Stimulated activated CD8-positive, alpha-beta memory T cell treated with anti-CD3 and anti-CD28 coated beads, Interleukin-7, amount 100 ng/mL, for 1 hour (primary cell): ENCODE measurements at places on chromosomes 12 and 14.

DNA sequence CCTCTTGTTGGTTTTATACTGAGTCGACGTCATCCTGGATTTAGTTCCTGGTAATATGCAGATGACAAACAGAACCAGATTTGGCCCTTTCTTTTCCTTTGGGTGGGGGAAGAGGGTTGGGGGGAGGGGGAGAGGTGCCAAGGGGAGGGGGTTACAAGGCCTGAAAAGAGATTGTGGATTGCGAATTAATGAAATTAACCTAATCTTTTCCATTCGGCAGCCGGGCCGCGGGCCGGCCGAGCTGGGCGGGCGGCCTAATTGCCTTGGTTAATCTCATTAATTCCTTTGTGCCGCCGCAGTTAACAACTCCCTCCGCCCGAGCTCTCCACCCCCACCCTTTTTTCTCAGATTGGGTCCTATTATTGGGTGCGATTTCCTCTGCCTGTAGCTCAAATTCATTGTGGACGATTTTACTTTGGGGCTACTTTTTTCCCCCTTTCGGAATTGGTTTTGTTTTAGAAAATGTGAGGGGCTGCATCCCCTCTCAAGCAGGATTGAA is 387 bp upstream of the GSC start:
- DNase-seq: no peak

DNA sequence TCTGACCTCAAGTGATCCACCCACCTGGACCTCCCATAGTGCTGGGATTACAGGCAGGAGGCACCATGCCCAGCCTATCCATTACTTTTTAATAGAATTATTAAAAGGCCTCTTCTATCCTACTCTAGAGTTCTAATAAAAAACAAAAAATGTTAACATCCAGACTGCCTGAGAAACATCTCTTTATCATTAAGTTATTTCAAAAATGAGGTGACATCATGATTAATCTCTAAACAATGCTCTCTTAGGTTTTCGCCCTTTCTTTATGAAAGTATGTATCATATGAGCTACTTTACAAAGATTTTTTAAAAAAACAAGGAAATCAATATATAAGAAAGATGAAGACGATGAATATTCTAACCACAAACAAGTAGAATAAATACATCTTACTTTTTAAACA is 52.6 kb downstream of the FGD6 start:
- no peak for DNase-seq

GRCh38 chr14:31257244-31257553 is 49.6 kb upstream of the HECTD1 start:
- DNase-seq: no peak

DNA sequence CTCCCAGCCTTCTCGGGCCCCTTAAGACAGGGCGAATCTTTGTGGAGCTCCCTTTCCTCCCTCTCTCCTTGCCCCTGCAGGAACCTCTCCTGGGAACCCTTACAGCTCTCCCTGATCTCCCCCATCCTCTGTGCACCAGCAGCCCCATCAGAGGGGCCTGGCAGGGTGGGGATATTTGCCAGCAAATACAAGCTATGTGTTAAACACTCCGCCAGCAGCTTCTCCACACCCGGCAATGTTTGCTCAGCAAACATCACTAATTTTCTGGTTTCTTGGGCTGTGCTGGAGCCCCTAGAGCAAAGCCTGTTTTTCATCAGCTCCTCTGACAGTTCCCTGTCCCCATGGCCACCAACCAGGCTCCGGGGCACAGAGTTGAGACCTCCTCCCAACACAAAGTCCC is 147.5 kb upstream of the LHX5 start:
- DNase-seq: no peak

GRCh38 chr12:124389725-124390441 is 95.0 kb downstream of the RFLNA start:
- DNase-seq: no peak

GRCh38 chr14:70448633-70449340 is 3.2 kb upstream of the ADAM21 start:
- no peak for DNase-seq

- no peak for DNase-seq
Observed at GRCh38 chr12:130993759-130994670, 40.3 kb downstream of the ADGRD1 start.

DNA sequence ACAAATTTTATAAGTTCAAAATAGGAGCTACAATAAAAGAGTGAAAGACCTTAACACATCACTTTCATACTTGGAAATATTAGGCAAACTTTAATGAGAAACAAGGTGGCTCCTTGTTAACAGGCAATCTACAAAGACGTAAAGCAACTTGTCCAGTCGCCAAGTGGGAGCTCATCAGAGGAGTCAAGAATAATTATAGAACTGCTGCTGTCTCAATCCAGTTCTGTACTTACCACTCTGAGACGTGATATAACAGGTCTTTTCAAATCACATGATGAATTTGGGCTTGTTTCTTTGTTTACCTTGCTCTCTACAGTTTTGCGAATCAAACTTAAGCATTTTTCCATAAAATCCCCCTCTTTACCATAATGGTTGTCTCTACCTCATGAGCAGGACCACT is 3.6 kb downstream of the YBX3 start:
- no peak for DNase-seq

DNA sequence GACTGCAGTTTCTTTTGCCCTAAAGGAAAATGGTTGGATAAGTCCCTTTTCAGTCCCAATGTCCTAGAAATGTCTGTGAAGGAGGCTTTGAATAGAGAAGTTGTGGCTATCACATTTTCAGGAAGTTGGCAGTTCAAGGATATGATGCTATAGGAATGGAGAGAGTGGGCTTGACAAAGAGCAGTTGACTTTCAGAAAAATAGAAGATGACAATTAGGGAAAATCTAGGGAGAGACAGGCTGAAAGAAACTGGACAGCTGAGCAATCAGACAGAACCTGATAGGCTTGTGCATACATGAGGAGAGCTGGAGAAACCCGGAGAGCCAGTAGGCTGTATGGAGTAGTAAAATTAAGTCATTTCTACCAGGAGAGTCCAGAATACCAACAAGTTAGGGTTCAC is 50.5 kb downstream of the LMNTD1 start:
- no peak for DNase-seq

GRCh38 chr14:66610154-66610563 is 102.2 kb downstream of the GPHN start:
- DNase-seq: no peak

DNA sequence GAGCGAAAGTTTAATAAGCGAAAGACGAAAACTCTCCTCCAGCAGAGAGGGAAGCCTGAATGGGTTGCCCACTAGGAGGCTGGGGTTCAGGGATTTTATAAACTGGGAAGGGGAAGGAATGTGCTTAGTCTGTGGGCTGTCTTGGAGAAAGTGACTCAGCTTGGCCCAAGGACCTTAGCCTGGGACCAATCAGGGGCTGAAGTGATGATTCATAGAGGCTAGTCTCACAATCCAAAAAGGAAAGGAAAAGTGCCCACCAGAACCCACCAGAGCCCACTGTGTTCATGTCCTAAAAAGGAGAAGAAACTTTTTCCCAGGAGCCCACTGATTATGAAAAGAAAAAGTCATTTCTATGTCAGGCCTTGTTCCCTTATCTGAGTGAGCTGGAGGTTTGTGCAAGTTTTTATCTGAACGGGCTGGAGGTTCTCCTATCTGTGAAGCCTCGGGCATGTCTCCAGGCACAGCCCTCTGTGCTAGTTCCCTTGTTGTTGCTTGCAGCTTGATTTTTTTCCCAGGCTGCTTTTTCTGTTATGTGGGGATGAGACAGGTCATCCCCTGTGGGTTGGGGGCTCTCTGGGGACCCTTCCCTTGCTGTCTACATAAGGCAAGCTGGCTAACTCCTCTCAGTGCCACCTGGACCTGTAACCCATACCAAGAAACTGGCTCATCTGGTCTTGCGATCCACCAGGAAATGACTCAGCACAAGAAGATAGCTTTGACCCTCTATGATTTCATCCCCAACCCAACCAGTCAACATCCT is 8.3 kb upstream of the GOLGA5 start:
- no peak for DNase-seq

- DNase-seq: no peak
Observed at GRCh38 chr12:48026060-48026827, 22.0 kb upstream of the COL2A1 start.

DNA sequence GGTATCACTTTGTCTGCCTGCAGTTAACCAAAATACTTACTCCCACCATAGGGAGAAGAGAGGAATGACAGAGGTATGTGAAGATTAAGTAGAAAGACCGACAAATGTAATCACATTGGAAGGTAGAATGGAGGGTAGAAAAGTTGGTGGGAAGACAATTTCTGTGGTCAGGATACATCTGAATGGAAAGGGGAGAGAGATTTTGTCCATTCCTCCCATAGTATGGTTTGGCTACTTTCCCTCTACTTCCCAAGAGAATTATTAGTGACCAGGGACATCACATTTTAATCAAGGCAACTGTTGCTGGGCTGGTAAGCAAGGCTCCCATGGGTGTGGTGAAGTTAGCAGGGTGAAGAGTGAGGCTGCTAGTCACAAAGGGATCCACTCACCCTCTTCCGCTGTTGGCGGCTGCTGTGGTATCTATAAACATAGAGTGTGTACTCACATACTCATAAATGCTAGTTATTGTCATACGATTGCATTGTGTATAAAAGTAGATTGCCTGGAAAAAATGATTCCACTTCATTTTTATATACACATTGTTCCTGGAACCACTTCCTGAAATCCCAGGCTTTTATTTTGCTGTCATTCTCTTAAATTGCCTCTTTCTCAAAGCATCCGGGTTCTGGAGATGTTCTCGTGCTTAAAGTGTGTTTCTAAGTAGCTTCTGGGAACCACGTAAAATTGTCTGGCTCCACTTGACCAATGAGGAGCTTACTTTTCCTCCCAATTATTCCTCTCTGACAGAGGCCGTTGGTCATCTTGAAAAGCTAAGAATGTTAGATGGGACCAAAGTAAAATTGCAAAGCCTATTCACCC is 413.1 kb downstream of the ZFP36L1 start:
- DNase-seq: no peak

DNA sequence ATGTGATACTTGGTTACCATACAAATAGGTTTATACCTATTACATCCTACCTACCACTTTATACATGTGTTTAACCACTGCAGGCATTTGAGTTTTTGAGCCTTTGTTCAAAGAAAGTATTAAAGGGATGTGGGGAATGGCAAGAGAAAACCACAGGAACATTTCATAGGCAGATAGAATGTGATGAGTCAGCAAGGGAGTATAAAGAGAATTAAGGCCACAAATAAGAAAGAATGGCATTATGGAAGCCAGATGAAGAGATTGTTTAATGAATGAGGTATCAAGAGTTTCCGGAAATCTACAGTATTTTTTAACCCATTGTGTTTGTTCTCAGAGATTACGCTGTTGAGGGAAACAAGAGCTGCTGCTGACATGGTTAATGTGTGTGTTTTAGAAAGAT is 66.9 kb downstream of the METTL25 start:
- no peak for DNase-seq

DNA sequence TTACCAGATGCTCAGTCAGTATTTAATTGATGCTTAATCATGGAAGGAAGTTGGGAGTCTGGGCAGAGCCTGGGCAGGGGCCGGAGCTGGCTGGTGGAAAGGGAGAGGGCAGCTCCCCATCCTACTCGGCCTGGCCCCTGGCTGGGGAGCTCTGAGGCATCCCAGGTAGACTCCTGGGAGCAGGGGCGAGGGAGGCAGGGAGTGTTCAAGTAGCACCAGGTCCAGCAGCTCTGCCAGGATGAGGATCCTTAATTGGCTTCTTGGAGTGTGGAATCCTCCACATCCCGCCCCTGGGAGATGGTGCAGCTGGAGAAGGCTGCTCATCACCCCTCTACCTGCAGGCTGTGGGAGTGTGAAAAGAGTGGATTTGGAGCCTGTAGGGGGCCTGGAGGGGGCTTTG is 30.9 kb downstream of the SYNDIG1L start:
- no peak for DNase-seq

GRCh38 chr14:82850576-82850975 is 1316.9 kb upstream of the SEL1L start:
- no peak for DNase-seq

DNA sequence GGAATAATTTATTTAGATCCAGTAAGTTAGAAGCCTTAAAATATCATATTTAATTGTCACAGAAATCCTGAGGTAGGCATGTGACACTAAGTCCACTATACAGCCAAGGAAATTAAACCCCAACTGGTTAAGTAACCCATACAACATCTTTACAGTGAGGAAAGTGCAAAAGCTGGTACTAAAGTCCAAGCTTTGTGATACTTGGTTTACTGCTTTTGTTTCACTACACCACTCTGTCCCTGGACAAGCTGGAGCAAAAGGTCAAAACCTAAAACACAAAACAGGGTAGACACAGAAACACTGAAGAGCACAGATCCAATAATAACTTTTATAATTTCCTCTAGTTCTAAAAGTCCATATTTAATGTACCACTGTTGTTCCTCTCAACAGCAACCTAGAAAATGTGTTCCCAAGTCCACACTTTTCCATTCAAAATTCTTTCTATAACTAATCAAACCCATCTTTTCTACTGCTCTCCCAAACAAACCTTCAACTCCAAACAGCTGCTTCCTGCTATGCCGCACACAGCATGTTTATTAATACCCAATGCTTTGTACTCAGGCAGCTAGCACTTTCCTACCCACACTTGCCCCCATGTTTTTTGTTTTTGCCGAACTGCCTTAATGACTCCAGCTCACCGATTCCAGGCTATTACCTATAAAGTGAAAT is 90.9 kb downstream of the MED13L start:
- no peak for DNase-seq

GRCh38 chr12:48221645-48222044 is 18.6 kb upstream of the OR10AD1 start:
- no peak for DNase-seq

DNA sequence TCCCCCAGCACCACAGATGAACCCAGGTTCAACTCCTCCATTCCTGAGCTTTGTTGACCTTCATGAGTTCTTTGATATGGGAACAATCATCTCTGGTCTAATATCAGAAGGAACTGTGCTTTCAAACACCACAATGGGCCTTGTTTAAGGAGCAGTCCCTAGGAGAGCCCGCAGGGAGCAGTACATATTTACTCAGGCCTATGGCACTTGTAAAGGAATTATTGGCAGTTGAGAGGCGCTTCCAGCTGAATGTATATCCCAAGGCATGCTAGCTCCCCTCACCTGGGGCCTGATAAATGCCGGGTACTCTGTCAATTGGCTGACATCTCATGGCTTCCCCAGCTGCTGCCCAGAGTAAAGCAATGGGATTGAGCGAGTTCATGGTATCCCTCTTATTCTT is 76.2 kb downstream of the ZFP36L1 start:
- DNase-seq: no peak

DNA sequence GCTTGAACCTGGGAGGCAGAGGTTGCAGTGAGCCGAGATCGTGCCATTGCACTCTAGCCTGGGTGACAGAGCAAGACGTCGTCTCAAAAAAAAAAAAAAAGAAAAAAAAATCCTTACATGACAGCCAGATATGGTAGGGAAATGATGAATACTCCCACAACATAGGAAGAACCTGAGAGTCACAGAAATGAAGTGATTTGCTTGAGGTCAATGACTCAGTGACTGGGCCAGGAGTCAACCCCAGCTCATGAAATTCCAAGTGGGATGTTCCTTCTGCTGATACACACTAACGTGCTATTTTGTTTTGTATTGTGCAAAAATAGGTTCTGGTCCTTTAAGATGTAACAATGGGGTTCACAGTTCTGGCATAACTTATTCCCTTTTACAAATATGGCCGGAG is 9.0 kb downstream of the RHOF start:
- DNase-seq: no peak

GRCh38 chr14:57575482-57575881 is 81.8 kb upstream of the CCDC198 start:
- DNase-seq: no peak
